ENCODE measurements at places on chromosomes 6 and 20.

GRCh38 chr6:148674306-148674705 lies 72.5 kb upstream of the UST start:
- no peak for DNase-seq

GRCh38 chr20:48825566-48825920 lies 2.3 kb downstream of the PREX1 start:
- no peak for DNase-seq

GRCh38 chr6:109002051-109002697 lies 92.5 kb downstream of the SESN1 start:
- no peak for DNase-seq

DNA sequence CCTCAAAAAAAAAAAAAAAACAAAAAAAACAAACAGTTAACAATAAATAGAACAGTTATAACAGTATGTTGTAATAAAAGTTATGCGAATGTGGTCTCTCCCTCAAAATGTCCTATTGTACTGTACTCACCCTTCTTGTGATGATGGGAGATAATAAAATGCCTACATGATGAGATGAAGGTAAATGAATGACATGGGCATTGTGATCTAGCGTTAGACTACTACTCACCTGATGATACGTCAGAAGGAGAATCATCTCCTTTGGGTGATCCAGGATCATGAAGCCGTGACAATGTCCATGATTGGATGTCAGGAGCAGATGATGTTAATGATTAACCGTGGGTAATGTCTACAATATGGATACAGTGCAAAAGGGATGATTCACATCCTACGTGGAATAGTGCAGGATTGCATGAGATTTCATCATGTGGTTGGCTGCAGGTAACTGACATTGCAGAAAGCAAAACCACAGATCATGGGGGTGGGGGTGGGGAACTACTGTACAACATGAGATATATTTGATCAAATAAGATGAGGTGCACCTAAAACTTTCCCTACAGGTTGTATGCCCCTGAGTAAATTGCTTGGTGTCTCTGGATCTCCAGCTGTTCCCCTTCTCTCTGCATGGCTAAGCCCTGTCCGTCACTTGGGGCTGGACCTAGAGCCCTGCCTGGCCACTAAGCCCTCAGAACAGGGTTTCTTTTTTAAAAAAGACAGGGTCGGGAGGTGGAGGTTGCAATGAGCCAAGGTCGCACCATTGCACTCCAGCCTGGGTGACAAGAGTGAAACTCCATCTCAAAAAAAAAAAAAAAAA lies 6.2 kb upstream of the RBCK1 start:
- DNase-seq, result no peak

DNA sequence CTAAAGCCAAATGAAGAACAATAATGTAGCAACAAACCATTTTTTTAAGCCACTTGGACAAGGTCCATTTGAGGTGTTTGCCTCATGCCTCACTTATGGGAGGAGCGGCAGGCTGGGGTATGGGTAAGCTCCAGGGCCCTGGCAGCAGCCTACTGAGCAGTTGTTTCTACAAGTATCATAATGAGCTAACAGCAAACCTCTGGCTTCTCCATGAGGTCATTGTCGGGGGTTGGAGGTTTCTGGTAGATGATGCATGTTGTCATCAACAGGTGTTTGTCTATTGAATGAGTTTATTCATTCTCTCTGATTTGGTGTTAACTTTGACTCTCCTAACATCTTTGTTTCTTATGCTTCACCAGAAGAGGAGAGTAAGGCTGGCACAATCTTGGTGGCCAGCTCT lies 150.7 kb downstream of the TBC1D7 start:
- no peak for DNase-seq

DNA sequence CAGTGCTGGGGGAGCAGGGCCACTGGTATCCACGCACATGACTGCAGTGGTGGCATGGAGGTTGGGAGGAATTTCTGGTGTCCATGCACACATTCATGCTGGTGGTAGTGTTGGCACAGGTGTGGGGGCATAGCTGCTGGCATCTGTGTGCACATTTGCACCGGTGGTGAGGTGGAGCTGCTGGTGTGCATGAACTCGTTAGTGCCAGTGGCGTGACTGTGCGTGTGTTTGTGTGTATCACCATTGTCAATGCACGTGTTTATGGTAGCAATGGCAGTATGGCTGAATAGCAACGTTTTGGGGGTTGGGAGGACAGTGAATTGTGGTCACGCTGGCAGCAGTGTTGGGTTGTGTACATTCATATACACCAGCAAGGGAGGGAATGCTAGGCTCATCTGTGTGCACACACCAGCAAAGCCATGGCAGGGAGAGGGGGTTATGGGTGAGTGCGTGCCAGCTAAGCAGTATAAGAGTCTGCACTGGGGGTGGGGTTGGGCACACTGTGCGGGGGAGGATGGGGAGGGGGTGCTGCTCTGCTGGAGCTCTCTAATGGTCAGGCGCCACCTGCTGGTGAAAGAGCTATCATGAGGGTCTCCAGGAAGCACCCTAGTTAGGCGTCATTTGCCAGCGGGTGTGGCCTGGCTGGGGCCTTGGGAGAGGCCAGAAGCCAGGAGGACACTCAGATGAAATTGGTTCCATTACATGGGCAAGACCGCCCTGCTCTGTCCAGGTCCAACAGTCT lies 626.1 kb upstream of the ID4 start:
- no peak for DNase-seq

Data from CD4-positive, alpha-beta T cell (primary cell).